EH (cell line): ENCODE measurements at places on chromosomes 12 and 14.

- no peak for DNase-seq
These were observed 24.9 kb downstream of the RIN3 start for GRCh38 chr14:92538412-92538985.

DNA sequence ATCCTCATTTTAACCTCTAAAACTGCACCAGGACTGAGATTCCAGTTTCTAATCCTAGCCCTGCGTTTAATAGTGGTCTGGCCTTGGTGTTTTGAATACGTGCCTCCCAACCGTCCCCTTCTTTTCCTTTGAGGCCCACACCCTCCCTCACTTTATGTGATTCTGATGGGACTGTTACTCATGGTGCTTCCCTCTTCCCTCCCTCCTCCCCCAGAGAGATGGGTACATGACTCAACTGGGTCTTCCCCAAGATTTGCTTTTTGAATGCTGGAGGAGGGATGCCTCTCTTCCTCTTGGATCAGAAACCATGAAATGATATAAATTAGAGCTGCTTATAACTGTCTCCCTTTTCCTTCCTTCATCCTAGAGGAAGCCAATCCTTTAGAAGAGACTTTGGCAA, 8.2 kb upstream of the PPP2R5E start:
- peak; percentile 59 for DNase-seq

GRCh38 chr14:105147671-105148603, 20.6 kb downstream of the JAG2 start:
- DNase-seq = no peak

DNA sequence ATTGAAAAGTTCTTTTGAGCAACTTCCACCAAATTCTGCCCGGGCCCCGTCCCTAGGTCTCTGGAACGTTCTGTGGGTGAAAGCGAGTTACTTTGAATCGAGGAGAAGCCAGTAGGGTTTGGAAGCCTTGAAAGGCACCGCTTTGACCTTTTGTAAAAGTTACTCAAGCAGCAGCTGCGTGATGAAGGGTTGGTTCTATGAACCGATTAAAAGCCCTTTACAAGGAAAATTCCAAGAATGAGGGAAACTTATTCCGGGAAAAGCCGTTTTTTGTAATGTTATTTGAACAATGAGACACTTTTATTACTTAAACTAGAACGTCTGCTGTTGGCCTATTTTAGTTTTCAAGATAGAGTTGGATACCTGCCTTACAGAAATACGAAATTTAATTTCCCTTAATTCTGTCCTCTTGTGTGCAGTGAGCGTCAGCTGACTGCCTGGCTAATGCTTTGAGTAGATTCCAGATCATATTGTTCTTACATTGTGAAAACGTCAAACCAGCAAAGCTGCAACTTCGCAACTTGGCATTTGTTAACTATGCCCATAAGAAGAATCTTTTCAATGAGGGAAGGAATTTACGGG, 906 bp downstream of the LARP4 start:
- peak; percentile 58 for DNase-seq

DNA sequence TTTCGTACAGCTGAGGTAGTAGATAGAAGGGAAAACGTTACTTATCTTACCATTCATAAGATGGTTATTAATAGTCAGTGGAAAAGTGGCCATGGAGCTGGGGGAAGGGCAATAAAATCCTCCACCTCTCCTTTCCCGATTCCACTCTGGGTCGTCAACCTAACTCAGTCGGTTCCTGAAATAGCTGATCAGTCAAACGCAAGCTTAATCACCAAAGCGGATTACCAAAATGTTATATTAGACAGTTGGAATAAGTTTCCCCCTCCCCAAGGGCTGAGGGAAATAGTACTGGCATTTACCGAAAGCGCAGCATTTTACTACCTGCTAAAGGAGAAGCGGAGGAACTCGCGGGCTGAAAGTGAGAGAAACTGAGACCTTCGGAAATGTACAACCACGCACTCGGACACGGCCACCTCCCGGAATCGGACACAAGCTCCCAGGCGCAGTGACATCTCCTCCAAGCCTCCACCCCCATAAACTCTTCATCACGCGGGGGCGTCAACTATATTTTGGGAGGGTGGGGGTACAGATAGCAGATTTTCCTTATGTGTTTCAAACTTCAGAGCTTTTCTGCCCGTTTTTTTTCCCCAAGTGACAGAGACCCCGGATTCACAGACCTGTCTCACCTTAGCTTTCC, 1.2 kb downstream of the PPM1H start:
- DNase-seq = peak; percentile 24
